ENCODE measurements at places on chromosomes 6 and 20.

- no peak for DNase-seq
Observed at GRCh38 chr6:138235205-138235604, 16.9 kb upstream of the PBOV1 start.

DNA sequence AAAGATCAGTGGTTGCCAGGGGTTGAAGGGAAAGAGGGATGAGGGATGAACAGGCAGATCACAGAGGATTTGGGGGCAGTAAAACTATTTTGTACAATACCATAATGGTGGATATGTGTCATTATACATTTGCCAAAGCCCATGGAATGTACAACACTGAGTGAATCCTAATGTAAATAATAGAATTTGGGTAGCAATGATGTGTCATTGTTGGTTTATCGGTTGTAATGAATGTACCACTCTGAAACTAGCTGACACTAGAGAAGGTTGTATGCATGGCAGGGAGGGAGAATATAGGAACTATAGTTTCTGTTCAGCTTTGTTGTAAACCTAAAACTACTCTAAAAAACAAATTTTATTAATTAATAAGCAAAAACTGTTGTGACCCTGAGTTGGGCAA is 17.8 kb upstream of the ASF1A start:
- no peak for DNase-seq

GRCh38 chr6:90414352-90414751 is 117.7 kb upstream of the BACH2 start:
- DNase-seq = no peak

- no peak for DNase-seq
Observed at GRCh38 chr6:313917-314316, 21.6 kb downstream of the DUSP22 start.

DNA sequence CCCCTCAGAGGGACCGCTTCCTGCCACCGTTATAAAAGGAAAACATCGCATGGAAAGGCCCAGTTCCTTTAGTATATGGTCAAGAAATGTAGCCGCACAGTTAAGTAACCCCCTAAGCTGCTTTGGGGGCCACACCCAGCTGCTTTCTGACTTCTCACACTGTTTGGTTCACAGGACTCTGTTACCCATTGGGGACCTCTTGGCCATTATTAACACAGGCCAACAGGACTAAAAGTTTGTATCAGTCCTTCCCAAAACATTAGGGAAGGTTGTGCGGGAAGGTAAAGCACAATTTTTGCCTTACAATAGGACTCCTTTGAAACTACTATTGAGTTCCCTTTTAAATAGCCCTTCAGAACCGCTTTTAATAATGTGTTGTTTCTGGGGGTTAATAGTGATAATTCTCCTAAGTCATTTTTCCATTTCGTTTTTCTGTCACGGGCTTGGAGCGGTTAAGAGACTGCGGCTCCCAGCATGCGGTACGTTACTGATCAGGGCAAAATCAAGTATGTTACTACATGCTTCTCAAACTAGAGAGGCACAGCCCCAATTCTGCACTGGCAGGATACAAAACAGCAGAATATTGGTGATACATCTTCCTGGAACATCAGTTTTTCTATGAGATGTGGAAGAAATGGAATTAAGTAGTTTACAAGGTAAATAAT is 668 bp upstream of the RPP40 start:
- no peak for DNase-seq

DNA sequence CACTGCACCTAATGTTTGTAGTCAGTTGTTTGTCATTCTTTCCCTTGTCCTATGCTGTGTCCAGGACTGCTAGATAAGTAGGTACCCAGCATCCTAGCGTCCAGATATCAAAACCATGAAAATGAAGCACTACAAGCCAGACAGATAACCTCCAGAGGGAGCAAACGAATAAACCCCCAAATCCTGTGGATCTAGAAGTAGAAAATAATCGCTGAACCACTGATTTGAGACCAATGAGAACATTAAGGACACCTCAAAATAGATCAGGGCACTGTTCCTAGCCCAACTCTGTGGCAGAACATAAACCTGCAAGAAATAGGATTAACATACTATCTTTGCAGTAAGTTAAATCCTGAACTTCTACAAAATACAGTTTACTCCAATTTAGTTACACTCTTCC is 1.1 kb upstream of the KLHL32 start:
- DNase-seq = no peak

DNA sequence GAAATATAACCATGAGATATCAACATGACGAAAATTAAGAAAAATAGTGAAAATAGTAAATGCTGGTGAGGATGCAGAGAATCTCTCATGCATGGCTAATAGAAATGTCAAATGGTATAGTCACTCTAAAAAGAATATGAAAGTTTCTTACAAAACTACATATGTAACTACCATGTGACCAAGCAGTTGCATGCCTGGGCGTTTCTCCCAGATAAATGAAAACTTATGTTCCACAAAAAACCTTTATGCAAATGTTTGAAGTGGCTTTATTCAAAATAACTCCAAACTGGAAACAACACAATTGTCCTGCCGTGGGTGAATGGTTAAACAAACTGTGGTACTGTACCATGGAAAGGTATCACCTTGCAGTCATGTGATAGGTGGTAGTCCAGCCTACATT is 112.4 kb downstream of the HDGFL1 start:
- DNase-seq = no peak

DNA sequence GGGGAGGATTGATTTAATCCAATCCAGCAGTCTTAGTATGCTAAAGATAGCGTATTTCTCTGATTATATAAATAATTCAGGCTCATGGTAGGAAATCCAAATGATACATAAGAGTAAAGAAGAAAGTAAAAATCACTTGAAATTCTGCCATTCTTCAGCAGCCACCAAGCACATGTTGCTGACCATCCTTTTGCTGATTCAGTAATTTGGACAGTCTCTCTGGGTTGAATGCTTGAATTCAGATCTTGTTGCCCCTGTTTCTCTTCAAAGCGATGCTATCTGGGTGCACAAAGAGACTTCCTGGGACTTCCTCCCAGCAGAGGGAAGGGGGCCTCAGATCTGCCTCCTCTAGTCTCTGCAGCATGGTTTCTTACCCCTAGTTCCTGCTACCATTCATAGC is 609.1 kb downstream of the UTRN start:
- DNase-seq = no peak

GRCh38 chr6:144252259-144252658 is 32.9 kb upstream of the UTRN start:
- DNase-seq = no peak

- no peak for DNase-seq
Observed at GRCh38 chr6:11830105-11830504, 51.5 kb upstream of the ADTRP start.

DNA sequence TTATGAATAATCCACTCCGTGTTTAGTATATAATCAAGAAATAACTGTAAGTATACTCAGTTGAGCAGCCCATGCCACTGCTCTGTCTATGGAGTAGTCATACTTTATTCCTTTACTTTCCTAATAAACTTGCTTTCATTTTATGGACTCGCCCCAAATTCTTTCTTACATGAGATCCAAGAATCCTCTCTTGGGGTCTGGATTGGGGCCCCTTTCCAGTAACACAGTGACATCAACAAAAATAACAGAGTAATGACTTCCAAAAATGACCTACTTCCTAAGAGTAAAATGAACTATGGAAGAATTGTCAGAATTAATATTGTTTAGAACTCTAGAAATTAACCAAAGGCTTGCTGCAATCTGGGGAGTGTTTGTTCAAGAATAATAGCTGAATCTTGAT is 8.8 kb downstream of the OR2H1 start:
- DNase-seq = no peak

- no peak for DNase-seq
Observed at GRCh38 chr20:44714701-44715498, at the start of gene CCN5. Gene CCN5, plus strand, starts transcription at chr20:44715369. Its CDS starts 22 bp downstream, at chr20:44715391.

DNA sequence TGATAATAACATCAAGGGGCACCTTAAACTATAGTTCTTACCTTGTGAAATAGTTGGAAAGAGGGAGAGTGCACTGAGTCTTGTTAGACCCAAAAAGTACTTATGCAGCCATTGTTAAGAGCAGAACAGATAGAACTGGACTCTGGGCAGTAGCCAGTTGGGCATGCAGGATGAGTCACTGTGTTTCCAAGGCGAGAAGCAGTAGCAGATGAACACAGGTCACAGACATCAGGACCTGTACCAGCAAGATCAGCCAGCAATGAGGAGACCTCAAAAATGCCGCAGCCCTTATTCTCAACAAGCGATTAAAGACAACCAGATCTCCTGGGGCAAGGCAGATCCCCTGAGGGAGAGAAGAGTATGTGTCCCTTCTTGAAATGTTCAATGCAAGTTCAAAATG is 79.0 kb downstream of the SAMD3 start:
- DNase-seq = no peak

- DNase-seq = no peak
Observed at GRCh38 chr20:62511915-62512610, 36.3 kb upstream of the GATA5 start.

GRCh38 chr6:105058316-105058715 is 101.4 kb downstream of the LIN28B start:
- no peak for DNase-seq

GRCh38 chr20:54137115-54137514 is 36.7 kb downstream of the CYP24A1 start:
- DNase-seq = no peak

DNA sequence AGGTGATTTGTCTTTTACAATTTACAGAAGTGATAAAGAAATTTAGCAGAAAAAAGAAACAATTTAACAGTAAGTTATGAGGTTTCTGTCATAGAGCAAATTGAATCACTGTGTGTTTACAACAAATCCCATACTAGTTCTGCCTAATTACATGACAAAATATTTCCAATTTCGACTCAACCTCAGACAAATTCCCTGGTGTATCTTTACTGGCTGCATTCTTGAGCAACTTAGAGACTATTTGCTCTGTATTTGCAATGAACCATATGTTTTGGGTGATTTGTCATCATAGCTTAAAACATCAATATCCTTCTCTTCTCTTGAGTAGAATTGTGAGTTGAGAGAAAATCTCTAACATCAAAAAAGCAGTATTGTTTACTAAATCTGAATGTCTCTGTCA is 128.7 kb downstream of the SIM1 start:
- no peak for DNase-seq

DNA sequence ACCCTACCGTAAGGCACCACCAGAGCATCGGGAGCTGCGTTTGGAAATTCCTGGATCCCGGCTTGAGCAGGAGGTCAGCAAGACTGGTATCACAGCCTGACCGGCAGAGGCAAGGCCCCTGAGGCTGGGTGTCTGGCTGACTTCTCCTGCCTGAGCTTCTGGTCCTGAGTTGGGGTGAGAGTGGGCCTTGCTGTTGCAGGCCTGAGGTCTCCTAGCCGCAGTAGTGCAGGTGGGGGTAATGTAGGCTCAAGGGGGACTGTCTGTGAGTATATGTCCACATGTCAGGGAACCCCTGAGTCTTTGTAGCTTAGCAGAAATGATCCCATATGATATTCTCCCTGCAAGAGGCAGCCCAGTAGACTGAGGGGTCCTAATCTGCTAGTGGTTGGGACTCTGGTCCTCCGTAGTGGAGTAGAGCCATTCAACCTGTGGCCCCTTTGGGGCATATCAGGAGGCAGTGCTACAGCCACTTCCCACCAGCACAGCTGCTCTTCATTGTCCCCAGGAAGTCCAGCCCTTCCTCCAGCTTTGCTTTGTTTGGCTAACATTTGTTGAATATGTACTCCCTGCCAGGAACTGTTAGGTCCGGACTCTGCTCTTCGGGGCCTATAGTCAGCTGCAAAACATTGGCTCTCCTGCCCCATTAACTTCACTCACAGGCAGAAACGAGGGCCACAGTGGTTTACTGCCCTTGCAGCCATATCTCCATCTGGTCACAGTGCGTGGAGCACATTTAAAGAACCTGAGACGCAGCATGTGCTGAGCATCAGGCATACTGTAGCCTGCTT is 10.9 kb downstream of the LRRC73 start:
- DNase-seq = no peak

DNA sequence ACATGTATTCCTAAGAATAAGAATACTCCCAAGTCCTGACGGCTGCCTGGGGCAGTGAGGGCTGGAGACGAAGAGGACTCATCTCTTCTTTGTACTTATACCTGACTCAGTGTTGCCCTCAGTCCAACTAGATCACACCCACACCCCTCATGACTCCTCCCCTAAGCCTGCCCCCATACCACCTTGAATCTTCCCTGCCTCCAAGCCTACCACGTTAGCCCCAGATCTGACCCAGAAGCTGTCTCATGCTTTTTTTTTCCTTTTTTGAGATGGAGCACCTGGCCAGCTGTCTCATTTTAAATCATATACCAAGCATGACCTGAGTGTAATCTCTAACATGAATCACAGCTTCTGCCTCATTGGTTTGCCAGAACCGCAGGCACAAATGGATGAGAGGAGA is 45.2 kb downstream of the MUC22 start:
- no peak for DNase-seq

- DNase-seq = no peak
Observed at GRCh38 chr6:33201935-33202334, 1.3 kb downstream of the SLC39A7 start.

DNA sequence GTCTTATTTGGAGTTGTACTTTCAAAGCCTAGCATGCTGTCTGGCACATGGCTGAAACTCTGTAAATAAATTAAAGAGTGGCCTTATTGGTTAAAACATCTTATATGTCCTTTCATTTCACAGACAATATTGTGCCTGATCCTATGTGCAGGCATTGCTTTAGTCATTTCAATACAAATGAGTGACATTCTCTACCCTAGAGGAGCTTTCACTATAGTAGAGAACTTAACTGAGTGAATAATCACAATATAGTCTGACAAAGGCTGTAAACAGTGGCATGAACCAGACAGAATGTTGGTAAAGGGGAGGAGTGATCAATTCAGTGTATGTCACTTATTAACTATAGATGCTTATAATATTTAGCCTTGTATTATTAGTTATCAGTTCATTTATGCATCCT is 481.8 kb downstream of the TFAP2B start:
- DNase-seq = no peak

GRCh38 chr6:160952633-160953281 is 38.8 kb upstream of the MAP3K4 start:
- no peak for DNase-seq

DNA sequence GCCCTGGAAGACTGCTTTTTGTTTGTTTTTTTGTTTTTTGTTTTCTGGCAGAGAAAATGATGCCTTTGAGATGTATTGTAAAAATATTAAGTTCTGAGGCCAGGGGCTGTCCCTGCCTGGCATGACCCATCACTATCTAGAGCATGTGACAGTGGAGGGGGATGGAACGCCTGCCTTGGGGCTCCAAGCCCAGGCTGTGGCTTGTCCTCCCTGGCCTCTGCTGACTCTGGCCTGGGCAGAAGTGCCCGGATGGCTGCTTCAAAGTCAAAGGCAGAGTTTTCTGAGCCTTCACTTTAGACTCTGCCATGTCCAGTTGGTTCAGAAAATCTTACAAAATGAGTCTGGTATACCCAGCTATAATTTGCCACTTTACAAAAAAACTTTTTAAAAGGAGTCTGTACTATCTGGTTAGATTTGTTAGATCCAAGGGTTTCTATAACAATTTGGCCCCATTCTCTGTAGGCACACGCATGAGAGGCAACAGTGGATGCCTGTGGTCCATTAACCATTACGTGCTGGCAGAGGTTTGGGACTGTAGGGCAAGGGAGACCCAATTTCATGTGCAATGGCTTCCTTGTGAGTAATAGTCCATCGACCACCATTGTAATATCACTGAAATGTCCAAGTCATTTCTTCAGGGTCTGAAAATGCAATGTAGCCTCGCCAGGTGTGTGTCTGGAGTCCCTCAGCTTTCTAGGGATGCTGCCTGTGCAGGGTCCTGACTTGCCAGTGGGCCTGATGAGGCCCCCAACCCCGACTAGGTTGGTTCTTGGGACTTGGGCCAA is 8.3 kb downstream of the PPP1R3G start:
- no peak for DNase-seq
